Immature natural killer cell (primary cell): ENCODE measurements at places on chromosomes 3 and 15. TPM values are rescaled to one million over a fixed set of nuclear protein-coding genes. Genes with fewer than 3 reads are reported as not detected.
A peak's percentile ranks its signal among the peaks of the same experiment; 100 is the strongest.

GRCh38 chr15:38724827-38725226 lies 160.2 kb upstream of the RASGRP1 start:
- no peak for DNase-seq

- no peak for DNase-seq
Observed at GRCh38 chr3:99885851-99886250, 68.2 kb downstream of the CMSS1 start.

The CIDEC gene
- polyA plus RNA-seq = not detected

DNA sequence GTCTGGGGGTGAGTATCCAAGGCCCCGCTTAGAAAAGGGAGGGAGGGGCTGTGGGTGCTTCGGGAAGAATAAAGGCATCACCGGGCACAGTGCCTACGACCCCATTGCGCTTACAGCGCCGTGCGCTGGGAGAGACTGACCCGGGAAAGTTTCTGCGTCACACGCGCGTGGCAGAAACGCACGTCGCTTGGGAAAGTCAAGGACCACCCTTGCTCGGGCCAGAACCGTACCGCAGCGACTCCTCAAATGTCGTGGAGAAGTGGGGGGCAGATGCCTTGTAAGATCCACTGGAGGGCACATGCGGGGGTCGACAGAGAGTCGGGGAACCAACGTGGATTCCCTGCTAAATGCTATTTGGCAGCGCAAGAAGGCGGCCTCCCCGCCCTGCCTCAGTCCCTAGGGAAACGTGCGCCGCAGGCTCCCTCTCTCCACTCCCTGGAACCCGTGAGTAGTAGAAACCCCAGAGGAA lies 2.4 kb downstream of the ADAMTS9 start:
- DNase-seq = no peak

GRCh38 chr3:176906046-176906905 lies 291.0 kb downstream of the TBL1XR1 start:
- no peak for DNase-seq

DNA sequence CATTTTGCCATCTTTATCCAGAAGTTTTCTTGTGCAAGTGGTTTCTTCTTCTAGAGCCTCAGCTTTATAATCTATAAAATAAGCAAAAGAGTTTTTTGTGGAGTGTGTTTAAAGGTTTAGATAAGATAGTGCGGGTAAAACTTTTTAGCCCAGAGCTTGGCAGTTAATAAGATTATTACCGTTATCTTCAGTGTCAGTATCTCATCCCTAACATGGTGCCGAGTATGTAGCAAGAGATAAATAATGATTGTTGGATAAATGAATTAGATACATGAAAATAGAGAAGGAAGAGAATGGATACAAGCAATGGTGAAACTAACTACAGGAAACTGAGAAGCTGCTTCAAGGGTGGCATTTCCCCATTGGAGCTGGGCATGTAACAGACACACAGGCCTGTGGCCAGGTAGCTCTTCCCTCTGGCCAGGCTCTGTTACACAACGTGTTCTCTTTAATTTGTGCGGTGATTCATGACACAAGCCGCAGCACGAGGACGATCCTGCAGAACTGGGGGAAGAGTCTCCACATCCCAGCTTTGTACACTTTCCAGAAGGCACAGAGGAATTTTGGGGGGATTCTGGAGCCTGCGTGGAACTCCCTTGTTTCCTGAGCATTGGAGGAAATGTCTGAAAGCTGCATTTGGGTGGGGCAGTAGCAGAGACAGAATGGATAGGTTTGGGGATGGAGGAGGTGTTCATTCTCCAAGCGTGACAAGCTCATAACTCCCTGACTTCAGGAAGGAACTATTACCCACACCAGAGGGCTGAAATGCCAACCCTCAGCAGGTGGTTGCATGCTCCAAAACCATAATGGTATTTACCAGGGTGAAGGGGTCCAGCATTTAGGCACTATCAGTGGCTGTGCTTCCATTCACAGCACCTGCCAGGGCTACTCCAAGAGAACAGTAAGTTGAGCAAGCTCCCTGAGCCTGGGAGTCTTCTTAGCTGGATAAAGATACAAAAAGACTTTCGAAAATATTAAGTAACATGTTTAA lies 14.2 kb upstream of the ST6GAL1 start:
- DNase-seq = peak; percentile 27

- no peak for DNase-seq
Observed at GRCh38 chr3:139629033-139629432, 48.7 kb downstream of the NMNAT3 start.

The SIDT1 gene
- polyA plus RNA-seq = 11.8 TPM

The SNTN gene
- not detected for polyA plus RNA-seq

GRCh38 chr3:175200391-175201095 lies 341.4 kb downstream of the NAALADL2 start:
- no peak for DNase-seq

The SERPINI1 gene
- 25.2 TPM for polyA plus RNA-seq

DNA sequence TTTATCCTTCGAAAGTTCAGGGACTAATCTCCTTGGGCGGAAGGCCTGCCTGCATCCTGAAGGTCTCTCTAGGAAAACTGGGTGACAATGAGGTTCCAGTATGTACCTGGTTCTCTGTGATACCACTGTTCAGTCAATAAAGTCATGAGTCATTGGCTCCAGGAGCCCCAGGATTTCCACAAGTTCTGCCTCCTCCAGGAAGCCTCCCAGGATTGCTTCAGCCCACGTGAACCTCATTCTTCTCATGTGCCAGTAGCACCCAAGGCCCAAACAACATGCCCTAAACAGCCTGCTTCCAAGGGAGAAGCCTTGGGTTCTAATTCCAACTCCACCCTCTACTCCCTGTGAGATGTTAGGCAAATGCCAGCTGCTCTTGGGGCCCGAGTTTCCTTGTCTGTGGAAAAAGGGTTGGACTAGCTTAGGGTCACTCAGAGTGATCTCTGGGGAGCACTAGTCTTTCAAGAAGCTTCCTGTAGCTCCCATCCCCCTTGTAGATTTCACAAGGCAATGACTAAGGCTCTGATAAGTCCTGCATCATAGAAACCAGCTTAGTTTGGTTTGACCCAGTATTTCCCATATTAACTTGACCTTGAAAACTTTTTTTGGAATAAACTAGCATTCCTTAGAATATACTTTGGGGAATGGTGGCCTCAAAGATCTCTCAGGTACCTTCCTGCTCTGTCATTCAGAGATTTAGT lies 118.3 kb upstream of the ATP2B2 start:
- DNase-seq = no peak

The CHCHD4 gene
- polyA plus RNA-seq = 9.6 TPM

The EPB42 gene
- not detected for polyA plus RNA-seq

The ITIH1 gene
- polyA plus RNA-seq = not detected

The PCSK6 gene
- polyA plus RNA-seq = 3.0 TPM

GRCh38 chr3:127889976-127890650 lies 24.9 kb upstream of the KBTBD12 start:
- no peak for DNase-seq

GRCh38 chr3:123193448-123194101 lies 8.2 kb upstream of the SEC22A start:
- DNase-seq = no peak

GRCh38 chr15:63582718-63583426 lies 14.3 kb upstream of the FBXL22 start:
- no peak for DNase-seq

DNA sequence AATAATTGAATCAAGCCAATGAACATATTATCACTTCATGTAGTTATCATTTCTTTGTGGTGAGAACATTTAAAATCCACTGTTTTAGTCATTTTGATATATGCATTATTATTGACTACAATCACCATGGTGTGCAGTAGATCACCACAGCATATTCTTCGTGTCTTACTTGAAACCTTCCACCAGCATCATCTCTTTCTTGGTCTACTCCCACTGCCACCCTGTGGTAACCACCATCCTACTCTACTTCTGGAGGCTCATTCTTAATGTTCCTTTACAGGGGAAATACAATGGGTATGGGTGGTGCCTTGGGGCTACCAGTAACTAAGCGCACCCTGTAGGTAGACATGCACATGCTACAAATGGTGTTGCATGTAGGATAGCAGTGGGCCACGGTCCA lies 25.4 kb downstream of the PXK start:
- no peak for DNase-seq

DNA sequence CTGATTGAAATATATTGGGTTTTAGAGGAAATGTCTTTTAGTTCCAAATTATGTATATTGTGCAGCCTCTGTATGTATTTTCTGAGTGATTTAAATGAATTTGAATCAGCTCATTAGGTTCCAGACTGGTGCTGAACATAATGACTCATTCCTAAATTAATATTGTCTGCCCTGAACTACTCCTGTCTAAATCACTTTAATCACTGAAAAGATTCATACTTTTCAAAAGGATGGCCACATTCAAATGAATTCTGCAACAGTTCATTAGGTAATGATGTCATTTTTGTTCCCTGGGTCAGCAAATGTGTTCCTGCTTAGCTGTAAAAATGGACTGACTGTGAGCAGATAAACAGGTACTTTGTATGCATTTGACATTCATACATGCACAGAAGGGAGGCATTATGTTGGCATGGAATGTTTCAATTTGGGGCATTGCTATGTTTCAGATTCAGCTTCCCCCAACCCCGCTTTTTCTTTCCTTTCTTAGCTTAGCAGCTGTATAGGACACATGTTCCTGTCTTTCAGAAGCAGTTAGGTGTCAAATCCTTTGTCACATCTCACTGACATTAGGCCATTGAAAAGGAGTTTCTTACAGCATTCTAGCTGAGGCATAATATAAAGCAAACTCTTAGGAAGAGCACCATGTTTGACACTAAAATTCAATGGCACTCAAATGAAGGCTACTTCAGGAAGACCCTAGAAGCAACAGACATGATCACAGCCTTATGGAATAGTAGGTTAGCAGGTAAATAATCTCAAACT lies 318.5 kb upstream of the ARPP21 start:
- DNase-seq = no peak

- no peak for DNase-seq
Observed at GRCh38 chr15:37094915-37095711, 5.2 kb downstream of the MEIS2 start.

DNA sequence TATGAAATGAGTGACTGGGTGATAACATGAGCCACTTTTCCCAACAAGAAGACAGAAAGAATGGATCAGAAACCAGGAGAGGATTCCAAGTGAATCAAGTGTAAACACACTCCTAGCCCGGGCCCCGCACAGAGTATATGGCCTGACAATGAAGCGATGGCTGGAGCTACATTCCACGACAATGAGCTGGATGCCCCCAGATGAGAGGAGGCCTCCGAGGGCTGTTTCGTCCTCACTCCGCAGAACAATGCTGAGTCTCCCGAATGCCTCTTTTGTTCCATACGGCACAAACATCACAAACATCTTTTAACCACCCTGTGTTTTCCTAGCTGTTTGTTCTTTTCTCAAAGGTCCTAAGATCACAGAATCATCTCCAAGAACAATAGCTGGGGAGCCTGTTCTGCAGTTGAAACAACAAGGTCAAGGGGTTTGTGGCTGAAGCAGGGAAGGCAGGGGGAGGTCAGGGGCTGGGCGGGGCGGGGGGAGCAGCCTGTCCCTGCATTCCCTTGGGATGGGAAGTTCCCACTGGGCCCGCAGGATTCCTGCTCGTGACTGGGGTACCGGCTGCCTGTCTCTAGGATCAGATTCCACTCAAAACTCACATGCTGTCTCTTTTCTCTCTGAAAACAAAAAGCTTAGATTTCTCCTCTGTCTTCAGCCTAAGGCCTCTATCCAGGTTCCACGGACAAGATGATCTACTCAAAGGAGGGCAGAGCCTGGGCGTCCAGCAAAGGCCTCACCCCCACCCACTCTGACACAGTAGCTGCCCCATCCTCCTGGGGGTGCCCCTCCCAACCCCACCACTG lies 151.3 kb downstream of the XXYLT1 start:
- no peak for DNase-seq

The HYAL2 gene
- 15.0 TPM for polyA plus RNA-seq

- no peak for DNase-seq
Observed at GRCh38 chr3:124810970-124811369, 76.2 kb downstream of the ITGB5 start.

The MOBP gene
- not detected for polyA plus RNA-seq

DNA sequence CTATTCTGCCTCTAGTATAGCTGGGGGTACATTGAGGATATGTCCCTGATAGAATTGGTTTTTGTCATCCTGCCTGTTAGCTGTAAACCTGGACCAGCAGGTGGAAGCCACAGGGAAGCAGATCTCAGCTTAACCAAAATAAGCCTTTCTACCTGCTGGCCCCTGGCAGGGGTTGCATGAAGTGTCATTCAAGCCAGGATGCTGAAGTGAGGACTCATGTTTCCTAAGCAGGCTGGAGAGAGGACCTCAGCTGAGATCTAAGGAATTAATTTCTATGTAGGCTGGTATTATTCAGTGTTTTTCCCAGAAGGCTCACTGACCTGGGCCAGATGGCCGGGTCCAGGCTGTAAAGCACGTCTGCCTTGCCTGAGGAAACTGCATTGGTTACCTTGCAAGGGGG lies 128.9 kb downstream of the MEGF11 start:
- no peak for DNase-seq

The SPRED1 gene
- not detected for polyA plus RNA-seq

DNA sequence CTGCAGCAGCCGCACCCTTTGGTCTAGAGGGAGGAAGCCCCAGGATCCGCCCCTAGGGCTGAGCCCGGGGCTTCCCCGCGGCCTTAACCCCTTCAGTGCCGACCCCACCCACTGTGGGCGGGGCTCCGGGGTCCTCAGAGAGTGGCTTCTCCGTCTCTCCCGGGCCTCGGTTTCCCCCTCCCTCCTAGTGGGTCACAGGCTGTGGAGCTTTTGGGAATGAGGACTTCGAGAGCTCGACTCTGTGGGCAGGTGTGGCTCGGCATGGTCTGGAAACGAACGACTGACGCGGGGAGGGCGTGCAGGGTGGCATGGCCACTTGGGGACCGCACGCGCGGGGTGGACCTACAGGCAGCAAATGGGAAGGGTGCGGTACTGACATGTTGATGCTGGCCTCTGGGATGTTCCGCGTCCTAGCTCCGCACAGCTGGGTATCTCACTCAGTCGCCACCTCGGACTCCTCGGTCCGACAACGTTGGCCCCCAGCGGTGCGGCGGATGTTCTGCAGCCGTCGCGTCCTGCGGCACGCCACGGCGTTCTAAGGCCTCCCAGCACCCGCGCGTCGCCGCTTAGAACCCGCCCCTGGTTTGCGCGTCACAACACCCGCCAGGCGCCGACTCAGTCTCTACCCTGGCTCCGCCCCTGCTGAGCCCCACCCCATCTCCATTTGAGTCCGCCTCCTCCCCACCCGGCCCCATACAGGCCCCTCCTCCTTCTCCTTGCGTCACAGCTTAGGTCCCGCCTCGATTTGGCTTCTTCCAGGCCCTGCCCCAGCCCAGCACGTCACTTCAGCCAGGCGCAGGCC lies at the start of the genes HYAL3 and NAA80:
TSS of gene HYAL3 (minus strand) at position 570 of the 802 bp plus-strand sequence. CDS start 3,803 bp downstream, outside the sequence.
TSS of gene NAA80 (minus strand) at position 570 of the 802 bp plus-strand sequence. CDS start 1,942 bp downstream, outside the sequence.
- DNase-seq = peak; percentile 100

DNA sequence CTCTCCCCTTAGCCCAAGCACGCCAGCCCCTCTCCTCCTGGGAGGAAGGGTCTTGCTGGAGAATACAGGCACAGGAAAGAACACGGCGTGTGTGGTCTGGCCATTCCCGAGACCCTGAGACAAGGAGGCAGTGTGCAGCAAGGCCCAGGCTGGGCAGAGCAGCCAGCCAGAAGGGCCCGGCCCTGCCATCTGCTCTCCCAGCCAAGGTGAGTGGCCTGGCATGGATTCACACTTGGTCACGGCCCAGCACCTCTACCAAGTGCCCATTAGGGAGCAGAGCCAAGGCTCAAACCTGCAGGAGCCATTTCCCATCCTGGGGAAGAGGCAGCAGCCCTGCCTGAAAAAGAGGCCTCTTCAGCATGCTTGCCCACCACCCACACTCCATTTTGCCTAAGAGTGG lies 28.6 kb downstream of the MEGF11 start:
- DNase-seq = no peak

GRCh38 chr15:69593981-69594966 lies 141.7 kb downstream of the RPLP1 start:
- DNase-seq = no peak

The FBXL2 gene
- 0.07 TPM for polyA plus RNA-seq

- DNase-seq = peak; percentile 73
Observed at GRCh38 chr15:66293419-66294156, at the start of gene DIS3L. Gene DIS3L (plus strand): TSS chr15:66293568. CDS start chr15:66293597, 29 bp downstream.

- DNase-seq = no peak
Observed at GRCh38 chr3:99958222-99958912, 140.7 kb downstream of the CMSS1 start.
